ENCODE measurements at places on chromosomes 16 and 17. TPM values are rescaled to one million over a fixed set of nuclear protein-coding genes. Genes with fewer than 3 reads are reported as not detected.

GRCh38 chr16:89922884-89923639 is at the start of gene TUBB3:
Gene TUBB3 (plus strand): TSS chr16:89923342. CDS start chr16:89923402, 60 bp downstream.
- DNase-seq, result peak; percentile 80

The SLFN14 gene
- not detected for polyA plus RNA-seq

DNA sequence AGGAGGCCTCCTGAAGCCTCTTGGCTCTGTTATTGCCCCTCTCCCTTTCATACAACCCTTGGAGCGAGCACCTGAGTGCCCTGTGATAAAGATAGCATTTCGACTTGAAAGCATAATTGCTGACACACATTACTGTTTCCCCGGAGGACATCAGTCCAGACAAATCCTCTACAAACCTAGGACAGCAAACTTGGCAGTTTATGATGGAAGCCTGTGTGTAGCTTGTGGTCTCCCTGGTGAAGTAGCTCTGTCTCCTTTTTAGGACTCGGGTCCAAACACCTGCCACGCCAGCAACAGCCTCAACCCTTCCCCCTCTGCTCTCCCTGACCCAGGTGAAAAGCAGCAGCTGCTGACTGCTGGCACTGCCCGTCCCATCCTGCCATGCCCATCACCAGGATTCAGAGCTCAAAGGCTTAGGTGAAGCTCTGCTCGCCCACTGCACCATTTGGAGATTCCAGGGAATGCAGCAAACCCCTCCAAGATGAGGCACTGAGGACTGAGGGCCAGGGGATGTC is 55.9 kb downstream of the IRX6 start:
- DNase-seq, result no peak

DNA sequence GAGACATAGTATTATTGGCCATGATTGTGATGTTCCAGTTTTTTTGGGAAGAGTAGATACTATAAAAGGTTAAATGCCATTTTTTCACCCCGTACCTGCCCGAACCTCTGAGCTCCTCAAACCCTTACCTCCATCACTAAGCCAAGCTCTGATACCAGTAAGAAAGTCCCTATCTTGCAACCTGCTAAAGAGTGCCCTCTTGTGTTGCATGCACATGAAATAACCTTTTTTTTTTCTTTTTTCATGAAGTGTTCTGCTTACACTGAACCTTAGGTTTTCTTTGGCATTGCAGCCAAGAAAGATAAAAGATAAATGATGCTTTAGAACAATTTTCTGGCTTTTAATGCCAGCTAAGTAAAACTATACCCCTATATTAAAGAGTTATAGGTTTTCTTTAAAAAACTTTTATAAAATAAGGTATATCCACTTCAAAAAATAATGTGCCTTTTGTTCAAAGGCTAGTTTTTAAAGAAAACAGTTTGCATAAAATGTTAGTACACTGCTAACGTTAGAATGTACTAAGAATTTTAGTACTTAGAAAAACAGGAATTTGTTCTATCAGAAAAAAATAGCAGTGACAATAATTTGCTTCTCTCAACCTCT is 295.3 kb upstream of the PMFBP1 start:
- peak; percentile 75 for DNase-seq

GRCh38 chr17:2064980-2065785 is 10.3 kb downstream of the HIC1 start:
- no peak for DNase-seq

DNA sequence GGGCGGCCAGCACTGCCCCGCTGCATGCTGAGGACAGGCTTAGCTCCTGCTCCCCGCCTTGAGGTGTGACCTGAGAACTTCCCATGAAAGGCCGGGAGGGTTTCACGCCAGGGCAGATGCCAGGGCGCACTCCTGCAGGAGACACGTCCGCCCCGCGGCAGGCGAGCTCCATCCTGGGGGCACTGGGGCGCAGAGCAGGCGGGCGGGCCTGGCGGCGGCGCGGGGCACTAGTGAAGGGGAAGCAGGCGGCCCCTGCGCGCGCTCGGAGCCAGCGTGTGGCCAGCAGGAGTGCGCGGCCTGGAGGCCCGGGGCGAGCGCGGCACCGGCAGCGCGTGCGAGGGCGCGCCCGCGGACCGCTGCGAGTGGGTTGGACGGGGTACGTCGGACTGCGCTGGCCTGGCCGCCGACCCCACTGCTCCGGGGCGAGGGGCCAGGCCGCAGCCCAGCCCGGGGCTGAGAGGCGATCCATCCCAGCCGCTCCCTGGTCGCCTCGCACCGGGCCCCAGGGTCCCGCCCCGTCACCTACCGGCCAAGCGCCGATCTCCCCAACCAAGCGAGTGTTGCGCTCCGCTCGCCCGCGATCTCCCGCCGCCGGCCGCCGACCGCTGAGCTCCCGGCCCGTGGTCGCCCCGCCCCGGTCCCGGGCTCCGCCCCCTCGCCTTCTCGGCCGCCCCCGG is at the start of gene MAP3K14:
MAP3K14 (minus strand) TSS at position 587 of the 677 bp plus-strand sequence. CDS start 26,275 bp downstream, outside the sequence.
- DNase-seq, result peak; percentile 74

- DNase-seq, result no peak
These were observed 6.0 kb downstream of the MXRA7 start for GRCh38 chr17:76704805-76705204.

- DNase-seq, result peak; percentile 50
These were observed 23.8 kb downstream of the COTL1 start for GRCh38 chr16:84593825-84594724.

DNA sequence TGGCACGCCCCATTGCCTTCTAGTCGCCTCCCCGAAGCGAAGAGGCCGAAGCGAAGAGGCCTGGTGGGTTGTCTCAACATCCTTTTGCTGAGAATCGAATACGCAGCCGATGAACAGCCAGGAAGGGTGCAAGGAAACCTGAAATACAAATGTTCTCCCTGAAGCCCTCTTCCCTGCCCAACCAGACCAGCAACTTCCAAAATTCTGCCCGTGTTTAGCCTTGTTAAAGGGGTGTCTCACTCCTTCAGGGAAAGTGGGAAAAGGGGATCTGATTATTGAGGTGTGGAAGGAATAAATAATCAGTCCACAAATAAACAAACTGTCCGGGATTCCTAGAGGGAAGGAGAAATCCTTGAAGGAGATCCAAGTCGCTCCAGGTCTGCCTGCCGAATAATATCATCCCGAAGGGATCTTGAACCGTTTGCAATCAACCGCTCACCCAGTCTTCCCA is 1.4 kb upstream of the FOXC2 start:
- no peak for DNase-seq

DNA sequence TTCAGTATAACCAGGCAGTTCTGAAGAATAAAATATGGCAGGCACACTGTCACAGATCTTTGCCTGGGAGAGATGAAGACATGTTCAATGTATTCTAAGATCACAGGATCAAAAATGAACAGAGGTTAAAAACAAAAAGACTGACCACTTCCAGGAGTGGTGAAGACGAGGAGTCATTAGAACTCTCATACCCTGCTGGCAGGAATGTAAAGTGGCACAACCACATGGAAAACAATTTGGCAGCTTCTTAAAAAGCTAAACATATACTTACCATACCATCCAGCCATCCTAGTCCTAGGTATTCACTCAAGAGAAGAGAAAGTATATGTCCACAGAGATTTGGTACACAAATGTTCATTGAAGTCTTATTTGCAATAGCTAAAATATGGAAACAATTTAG is 406.3 kb downstream of the NPIPA8 start:
- DNase-seq, result no peak

The TBKBP1 gene
- 5.3 TPM for polyA plus RNA-seq

The AXIN2 gene
- 1.8 TPM for polyA plus RNA-seq

The RAMP2 gene
- 0.45 TPM for polyA plus RNA-seq

The IL34 gene
- 0.70 TPM for polyA plus RNA-seq

GRCh38 chr16:2160915-2161551 is 5.5 kb downstream of the TRAF7 start:
- peak; percentile 67 for DNase-seq

GRCh38 chr16:63361032-63361624 is 1324.9 kb upstream of the CDH8 start:
- peak; percentile 73 for DNase-seq

The KCNJ2 gene
- 8.1 TPM for polyA plus RNA-seq

GRCh38 chr16:66913081-66913480 is 5.6 kb downstream of the CDH16 start:
- no peak for DNase-seq

DNA sequence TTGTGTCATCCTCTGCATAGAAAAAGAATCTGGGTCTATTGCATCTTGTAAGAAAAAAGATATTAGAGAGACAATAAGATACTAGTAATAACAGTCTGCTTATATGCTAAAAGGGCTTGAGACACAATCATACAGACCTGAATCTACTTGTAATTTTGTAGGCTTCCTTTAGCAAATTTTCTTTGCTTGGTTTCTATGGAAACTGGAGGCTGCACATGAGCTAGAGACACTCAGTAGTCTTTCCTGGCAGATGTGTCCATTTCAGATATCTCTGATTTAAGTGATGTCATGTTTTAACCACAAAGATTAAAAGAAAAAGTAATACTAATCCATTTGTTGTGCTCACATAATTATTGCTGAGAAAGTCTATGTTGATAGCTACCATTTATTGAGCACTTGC is 123.9 kb upstream of the GNAO1 start:
- no peak for DNase-seq

The LGALS9B gene
- not detected for polyA plus RNA-seq

- DNase-seq, result no peak
These were observed 4.3 kb downstream of the IL27 start for GRCh38 chr16:28502290-28502689.

The MYH11 gene
- polyA plus RNA-seq, result 1.9 TPM

DNA sequence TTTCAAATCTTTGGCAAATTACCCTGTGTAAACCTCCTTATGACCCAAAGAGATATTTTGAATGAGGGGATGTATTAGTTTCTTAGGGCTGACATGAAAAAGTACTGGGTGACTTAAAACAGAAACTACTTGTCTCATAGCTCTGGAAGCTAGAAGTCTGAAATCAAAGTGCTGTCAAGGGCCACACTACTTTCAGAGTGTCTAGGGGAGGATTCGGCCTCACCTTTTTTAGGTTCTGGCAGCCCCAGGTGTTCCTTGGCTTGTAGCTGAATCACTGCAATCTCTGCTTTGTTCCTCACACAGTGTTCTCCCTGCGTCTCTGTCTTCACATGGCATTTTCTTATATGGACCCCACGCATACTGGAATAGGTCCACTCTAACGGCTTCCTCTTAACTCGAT is 322.2 kb downstream of the CDH13 start:
- no peak for DNase-seq

GRCh38 chr16:31698901-31699300 is 171.2 kb downstream of the AHSP start:
- no peak for DNase-seq

The USP22 gene
- polyA plus RNA-seq, result 314 TPM

The CD300LG gene
- polyA plus RNA-seq, result not detected

Measured in fibroblast of lung (primary cell).